Choroid plexus epithelial cell (primary cell): ENCODE measurements at places on chromosomes 2 and 18.

- DNase-seq = no peak
Measured at GRCh38 chr2:671787-672605, 5.2 kb downstream of the TMEM18 start.

- peak; percentile 98 for DNase-seq
Measured at GRCh38 chr2:68828887-68829708, 42.1 kb downstream of the BMP10 start.

GRCh38 chr2:180337136-180337535 lies 330.0 kb upstream of the CWC22 start:
- DNase-seq = no peak

DNA sequence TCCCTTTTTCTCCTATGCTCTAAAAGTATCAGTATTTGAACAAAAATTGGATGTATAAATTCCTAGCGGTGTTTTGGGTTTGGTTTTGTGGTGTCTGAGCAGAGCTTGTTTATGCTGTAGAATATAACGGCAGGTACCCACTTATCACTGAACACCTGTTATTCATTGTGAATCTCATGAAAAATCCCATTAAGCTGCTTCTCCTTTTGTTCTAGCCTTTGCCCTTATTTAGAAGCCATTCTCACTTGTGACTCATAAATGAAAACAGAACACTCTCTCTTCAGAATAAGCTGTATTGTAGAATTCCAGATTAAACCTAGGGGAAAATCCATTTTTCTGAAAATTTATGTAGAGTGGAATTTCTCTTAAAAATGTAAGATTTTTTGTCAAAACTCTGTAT lies 104.0 kb downstream of the PRPF40A start:
- DNase-seq = no peak

DNA sequence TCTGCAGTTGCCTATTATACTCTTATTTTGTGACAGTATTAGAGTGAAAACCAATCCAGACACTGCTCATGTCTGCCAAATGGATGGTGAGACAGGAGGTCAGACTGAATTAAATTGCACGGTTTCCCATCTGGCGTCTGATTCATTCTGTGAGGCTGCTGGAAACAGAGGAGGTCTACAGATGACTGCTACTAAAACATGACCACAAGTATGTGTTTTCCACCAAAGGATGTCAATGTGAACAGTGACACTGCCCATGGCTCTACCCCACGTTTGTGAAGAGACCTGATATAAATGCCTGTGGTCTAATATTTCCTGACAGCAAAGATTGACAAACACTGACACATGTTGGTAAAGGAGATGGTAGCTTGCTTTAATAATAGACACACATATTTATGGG lies 104.3 kb upstream of the ST6GAL2 start:
- DNase-seq = peak; percentile 88

DNA sequence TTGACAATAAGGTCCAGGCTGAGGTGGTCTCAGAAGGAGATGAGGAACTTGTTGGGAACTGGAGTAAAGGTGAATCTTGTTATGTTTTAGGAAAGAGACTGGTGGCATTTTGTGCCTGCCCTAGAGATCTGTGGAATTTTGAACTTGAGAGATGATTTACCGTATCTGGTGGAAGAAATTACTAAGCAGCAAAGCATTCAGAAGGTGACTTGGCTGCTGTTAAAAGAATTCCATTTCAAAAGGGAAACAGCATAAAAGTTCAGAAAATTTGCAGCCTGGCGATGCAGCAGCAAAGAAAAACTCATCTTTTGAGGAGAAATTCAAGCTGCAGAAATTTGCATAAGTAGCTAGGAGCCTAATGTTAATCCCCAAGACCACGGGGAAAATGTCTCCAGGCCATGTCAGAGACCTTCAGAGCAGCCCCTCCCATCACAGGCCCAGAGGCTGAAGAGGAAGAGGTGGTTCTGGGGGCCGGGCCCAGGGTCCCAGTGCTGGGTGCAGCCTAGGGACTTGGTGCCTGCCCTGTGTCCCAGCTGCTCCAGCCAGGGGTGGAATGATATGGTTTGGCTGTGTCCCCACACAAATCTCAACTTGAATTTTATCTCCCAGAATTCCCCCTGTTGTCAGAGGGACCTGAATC lies 73.5 kb downstream of the FIGN start:
- peak; percentile 85 for DNase-seq

DNA sequence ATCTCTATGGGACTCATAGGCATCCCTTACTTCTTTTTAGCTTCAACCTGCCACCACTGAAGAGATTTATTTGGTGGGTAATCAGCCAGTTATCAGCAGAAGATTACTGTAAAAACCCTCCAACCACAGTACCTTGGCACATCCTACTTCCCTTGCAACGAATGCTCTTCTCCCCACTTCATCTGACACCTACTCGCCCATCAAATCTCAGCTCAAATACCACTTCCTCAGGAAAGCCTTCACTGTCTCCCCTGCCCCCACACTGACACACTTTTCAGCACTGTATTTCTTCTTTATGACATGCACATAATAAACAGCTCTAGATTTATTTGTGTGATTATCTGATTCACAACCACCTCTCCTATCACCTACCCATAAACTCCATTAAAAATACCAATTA lies 3.1 kb downstream of the KDSR start:
- no peak for DNase-seq
